Inflammatory macrophage treated with lipopolysaccharide for 1 hour (primary cell): ENCODE measurements at places on chromosomes 5 and 9.

DNA sequence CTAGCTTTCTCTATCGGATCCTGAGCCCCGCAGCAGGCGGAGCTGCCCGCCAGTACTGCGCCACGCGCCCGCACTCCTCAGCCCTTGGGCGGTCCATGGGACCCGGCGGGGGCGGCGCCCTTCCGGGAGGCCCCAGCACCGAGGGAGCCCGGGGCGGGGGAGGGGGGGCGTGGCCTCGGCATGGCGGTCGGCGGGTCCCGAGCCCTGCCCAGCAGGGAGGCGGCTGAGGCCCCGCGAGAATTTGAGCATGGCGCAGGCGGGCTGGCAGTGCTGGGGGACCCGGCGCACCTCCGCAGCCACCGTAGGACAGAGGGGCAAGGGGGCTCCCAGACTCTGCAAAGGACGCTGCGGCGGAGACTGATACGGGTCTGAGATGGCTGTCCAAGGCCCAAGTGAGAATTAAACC lies 6.8 kb downstream of the ZDHHC11B start:
- no peak for DNase-seq

DNA sequence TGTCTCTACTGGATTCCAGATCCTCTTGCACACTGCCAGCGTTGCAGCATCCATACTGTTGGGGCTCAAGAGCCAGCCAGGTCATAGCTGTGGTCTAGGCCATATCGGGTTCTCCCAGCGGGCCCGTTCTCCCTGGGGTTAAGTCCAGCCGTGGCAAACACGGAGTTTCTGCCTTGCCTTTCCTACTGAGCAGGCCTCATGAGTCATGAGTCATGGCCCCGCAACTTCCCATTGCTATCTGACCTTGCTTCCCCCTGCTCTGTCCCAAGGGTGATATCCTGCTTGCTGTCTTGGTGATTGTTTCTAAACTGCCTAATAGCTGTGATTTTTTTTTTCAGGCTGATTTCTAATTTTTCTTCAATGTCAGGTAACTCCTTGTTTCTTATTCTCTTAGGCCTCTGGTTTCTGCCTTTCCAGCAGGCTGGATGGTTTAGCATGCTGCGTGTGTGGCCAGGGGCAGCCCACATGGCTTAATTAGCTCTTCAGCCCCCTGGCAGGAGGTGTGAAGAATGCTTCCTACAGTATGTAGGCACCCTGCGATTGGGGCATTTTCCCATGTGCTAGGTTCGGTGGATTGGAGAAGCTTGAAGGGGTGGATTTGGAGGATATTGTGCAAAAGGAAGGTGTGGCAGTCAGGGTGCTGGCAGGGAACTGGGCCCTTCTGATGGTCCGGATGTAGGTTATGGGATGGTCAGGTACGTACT lies 18.7 kb downstream of the DAPK1 start:
- peak; percentile 97 for DNase-seq

DNA sequence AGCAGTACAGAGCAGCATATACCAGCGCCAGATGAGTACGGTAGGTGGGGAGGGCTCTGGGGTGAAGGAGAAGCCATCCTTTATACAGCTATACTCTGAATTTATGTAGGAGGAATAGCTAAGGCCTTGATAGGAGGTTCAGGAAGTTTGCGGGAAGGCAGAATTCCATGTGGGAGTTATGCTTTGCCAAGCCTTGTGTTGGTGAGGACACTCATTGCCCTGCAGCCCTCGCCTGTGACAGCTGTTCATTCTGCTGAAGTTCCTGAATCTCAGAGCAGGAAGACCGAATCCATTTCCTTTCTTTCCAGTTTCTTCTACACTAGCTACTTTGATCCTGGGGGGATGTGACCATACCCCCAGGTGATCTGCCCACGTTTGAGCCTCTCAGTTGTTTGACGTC lies 7.7 kb downstream of the MFAP3 start:
- no peak for DNase-seq

DNA sequence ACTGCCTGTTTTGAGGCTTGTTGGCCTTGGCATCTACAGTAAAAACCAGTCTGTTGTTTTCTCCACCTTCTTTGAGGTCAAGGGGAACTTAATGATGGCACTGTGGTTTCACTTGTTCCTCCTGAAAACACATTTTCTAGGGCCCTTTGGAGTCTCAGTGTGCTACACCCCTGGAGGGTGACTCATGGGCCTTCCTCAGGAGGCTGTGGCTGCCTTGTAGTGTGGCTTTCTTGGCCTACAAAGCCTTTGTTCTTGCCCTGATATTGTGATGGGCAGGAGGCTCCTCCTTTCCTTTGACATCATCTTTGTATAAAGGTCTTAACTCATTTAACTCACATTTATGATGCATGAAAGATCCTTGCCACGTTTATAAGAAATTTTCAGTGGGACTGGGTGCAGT lies 56.3 kb upstream of the GPBP1 start:
- DNase-seq, result no peak

DNA sequence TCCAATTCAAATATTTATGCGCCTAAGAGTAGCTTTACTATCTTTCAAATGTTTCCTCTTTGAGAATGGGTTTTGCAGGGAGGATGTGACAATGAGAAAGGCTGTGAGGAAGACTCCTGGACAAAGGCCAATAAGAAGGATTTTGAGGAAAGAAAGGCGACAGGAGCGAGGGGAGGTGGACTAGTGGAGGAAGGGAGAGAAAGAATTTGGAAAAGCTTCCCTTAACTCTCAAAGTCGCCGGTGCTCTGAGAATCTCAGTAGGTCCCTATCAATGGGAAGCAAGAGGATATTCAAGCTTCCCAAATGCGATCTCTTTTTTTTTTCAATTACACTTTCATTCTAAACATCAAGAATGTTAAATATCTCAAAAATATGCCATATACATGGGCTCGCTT lies 2.8 kb upstream of the CDC20B start:
- no peak for DNase-seq

DNA sequence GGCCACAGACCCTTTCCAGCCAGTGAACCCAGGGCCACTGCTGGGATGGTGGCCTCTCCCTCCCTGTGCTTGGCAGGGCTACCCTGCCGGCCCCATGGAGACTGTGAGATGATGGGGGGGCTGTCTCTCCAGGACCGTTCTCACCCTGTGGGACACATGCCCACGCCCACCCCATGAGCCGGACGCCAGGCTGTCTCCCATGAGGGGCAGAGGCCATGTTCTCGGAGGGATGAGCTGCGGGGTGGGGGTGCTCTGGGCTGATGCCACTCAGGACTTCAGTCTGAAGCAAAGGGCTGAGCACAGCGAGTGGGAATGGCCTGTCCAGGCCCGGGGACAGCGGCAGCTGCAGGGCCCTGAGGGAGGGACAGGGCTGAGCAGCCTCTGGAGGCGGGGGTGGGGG lies 88.9 kb downstream of the KCNT1 start:
- DNase-seq, result no peak

DNA sequence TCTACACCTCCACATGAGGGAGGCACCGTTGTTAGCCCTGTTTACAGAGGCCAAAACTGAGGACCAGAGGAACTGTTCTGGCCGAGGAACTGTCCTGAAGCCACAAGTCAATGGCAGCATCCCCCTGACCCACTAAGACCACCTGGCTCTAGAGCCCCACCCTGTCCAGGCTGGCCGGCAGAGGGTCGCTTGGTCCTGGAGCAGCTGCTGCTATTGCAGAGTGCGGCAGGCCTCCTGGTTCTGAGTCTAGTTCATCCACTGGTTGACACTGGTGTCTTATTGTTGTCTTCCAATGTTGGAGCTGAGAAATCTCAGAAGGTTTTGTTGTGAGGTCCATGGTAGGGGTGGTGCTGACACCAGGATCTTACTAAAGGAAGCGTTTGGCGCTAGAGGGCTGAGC lies 26.6 kb upstream of the ANGPTL2 start:
- no peak for DNase-seq
